ENCODE measurements at places on chromosomes 16 and 17.

DNA sequence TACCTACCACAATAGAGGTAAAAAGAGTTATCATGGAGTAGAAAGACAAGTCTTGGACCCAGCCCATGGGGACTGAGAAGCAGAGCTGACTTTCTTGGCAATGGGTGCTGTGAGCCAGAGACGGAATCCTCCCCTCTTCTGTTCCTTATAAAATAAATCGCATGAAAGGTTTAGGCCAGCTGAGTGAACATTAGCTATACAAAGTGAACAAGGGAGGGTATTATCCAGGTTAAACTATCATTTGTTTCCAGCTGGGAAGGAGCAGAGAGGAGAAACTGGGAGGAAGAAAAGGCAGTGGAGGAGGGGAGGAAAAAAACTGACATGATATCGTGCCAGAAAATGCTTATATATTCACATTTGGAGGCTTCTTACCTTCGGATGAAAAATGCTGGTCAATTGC is 13.3 kb upstream of the PAFAH1B1 start:
- DNase-seq = no peak

DNA sequence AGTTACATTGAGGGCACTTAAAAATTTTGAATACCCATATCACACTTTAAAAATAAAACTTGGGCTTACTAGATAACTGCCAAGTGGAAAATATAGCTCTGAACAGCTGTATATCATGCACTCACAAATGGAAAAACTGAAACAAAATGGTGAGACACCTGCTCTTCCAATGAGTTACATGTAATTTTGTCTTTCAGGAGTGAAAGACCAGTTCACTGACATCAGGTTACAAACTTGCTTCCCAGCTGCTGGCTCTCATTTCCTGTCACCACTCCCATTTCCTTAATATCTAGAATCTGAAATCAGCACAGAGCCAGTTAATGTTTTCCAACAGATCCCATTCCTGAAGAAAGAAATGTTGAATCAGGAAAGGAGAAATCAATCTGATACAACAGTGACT is 10.8 kb downstream of the CSNK2A2 start:
- no peak for DNase-seq

DNA sequence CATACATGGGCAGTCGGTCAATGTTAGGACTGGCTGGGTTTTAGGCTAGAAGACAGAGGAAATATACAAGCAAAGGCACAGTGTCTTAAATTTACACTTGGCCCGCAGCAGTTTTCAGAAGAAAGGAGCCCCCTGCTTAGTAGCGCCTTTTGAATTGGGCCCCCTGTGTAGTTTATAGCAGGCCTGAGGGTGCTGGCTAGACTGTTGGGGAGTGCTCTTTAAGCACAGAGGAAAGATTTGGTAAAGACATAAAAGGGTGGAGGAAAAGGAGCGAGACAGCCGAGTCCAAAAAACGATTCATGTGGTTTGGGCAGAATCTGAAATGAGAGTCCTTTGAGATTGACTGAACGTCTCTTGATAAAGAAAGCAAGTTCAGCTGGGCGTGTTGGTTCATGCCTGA is 10.6 kb downstream of the RMI2 start:
- DNase-seq = no peak

DNA sequence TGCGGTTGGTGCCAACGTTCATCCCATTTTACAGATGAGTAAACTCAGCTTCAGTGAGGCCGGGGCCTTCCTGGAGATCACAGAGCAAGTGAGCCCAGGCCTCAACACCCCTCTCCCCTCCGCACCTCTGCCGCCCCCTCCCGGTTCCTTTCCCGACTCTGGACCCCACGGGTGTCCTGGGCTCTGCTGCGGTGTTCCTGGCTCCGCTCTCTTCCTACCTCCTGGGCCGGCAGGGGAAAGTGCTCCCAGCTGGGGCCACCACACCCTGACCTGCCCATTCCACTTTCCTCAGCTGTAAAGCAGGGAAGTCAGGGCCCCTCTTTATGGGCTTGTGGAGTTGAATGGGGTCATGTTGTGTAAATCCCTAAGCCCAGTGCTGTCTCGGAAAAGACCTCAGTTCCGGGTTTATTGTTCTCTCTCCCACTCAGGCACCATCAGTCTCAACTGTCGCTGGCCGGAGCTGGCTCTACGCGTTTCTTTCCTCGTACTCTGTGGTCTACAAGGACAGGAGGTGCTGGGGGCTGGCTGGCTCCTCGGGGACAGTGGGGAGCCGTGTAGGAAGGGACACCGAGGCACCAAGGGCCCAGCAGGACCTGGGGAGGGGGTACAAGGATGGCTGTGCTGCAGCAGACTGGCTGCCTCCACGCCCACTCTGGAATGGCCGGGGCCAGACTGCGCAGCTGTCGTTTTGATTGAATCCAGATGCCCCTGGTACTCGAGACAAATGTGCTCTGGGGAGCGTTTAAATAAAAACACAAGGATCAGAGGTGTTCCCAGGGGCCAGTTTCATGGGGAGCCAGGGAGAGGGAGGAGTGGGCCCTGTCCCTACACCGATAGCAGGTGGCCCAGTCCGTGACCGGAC is 21.7 kb upstream of the ACSF3 start:
- peak; percentile 30 for DNase-seq

- DNase-seq = no peak
Measured at GRCh38 chr17:16083223-16083622, 83.6 kb downstream of the TTC19 start.

- DNase-seq = no peak
Measured at GRCh38 chr17:41723801-41724475, 10.5 kb downstream of the HAP1 start.

DNA sequence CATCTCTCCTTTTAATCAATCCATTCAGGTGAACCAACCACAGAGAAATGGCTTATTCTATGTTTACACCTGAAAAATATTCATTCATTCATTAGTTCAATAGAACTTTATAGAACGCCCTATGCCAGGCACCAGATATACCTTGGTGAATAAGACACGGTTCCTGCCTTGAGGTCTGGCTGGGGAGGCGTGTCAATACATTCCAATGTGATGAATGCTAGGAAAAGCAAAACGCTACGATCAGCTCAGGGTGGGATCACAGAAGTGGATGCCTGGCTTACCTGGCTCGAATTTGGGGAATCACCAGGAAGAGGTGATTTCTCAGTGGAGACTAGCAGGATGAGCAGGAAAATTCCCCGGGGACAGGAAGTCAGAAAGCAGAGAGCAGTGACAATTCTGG is 17.5 kb upstream of the WFIKKN2 start:
- no peak for DNase-seq

GRCh38 chr17:65227637-65228036 is 90.5 kb downstream of the RGS9 start:
- DNase-seq = no peak

DNA sequence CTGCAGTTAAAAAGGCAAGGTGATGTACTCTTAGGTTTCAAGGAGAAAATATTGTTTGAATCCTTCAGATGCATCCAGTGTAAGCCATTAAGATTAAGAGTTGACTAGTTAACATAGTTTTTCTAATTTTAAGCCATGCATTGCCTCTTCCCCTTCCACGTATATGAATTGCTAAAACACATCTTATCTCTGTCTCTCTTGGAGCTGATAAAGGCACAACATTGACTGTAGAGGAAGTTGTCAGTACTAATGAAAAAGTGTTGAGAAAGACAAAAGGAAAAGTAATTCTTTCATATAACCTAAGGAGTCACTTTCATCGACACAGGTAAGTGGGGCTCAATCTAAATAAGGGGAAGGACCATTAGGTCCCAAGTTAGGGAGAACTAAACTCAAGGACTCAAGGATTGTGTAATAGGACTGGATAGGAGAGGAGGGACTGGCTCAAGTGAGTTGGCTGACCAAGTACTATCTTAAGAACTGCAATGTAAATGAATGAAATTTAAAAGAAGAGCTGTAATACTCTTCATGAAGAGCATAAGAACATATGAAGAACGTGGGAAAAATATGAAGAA is 55.6 kb downstream of the GRB7 start:
- no peak for DNase-seq

DNA sequence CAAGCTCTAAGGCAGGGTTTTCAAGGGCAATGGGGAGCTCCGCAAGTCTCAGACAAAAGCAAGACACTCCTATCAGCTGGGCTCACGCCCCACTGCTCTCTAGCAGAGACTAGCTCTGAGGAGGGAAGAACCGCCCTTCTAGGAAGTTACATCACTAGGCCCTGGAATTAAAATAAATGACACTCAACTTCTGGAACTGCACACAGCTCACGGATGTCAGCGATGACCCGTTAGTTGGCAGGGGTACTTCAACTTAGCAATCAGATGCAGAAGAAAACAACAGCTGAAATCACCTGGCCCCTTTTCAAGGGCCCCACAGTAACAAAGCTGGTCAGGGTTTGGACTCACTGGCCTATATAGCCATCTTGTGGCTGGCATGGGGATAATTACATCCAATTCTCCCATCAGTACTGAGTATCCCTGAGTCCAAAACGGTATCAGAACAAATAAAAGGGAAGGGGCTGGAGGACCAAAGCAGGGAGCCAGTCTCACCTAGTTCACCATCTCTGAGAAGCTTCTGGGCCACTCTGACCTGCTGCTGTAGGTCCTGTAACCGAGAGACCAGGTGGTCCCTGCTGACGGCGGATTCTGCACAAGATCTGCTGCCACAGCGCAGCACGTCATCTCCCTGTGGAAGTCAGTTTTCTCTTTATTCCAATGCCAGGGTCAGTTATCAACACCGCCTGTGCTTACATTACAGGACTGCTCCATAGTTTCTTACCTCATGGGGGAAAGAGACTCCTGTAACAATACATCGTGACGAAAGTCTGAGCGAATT is 22.2 kb downstream of the SERPINF1 start:
- peak; percentile 92 for DNase-seq

DNA sequence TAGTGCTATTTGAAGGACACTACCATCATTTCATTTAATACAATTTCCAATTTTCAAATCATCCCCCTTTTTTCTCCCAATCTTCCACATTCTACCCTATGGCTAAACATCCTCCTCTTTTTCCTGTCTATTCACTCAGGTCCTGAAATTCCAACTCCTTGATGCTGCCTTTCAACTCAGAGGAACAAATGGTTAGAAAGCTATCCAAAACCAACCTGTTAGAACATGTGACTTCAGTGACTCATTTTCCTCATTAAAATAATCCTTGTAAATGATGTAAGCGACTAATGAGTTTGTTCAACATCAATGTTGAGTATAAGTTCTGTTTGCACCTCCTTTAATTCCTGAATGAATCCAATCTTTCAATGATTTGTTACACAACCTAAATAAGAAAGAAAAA is 5.5 kb downstream of the PSMD12 start:
- DNase-seq = no peak

DNA sequence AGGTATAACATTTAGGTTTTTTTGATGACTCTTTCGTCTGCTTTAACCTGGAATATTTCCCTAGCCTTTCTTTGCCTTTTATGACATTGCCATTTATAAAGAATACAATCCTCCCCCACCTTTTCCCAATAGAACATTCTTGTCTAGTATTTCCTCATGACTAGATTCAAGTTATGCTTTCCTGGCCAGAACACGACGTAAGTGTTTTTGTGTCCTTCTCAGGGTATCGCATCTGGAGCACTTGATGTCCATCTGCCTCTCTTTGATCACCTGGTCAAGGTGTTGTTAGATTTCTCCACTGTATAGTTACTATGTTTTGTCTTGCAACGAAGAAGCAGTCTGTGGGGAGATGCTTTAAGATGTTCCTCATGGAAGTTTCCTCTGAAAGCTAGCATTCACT is 87.4 kb downstream of the MSI2 start:
- DNase-seq = no peak

DNA sequence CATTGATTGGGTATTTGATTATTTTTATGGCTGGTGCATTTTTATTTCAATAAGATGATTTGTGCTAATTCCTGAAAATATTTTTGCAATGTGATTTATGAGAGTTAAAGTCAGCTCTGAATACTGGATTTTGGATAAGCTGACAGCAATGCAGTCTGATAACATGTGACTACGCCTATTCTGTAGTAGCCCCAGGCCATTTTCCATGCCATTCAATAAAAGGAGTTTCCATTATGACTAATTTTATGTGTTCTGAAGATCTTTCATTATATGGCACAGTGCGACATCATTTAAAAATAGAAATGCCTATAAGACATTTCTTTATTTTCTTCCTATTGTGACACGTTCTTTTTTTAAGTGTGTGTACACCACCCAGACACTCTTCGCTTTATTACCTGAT is 46.3 kb downstream of the KCNJ2 start:
- DNase-seq = no peak

GRCh38 chr17:40778461-40778860 is 3.9 kb downstream of the KRT27 start:
- DNase-seq = no peak

GRCh38 chr17:1455797-1456599 is at the start of gene CRK:
TSS of gene CRK (minus strand) at chr17:1456232. CDS start at chr17:1456117, 115 bp downstream.
- DNase-seq = peak; percentile 99

DNA sequence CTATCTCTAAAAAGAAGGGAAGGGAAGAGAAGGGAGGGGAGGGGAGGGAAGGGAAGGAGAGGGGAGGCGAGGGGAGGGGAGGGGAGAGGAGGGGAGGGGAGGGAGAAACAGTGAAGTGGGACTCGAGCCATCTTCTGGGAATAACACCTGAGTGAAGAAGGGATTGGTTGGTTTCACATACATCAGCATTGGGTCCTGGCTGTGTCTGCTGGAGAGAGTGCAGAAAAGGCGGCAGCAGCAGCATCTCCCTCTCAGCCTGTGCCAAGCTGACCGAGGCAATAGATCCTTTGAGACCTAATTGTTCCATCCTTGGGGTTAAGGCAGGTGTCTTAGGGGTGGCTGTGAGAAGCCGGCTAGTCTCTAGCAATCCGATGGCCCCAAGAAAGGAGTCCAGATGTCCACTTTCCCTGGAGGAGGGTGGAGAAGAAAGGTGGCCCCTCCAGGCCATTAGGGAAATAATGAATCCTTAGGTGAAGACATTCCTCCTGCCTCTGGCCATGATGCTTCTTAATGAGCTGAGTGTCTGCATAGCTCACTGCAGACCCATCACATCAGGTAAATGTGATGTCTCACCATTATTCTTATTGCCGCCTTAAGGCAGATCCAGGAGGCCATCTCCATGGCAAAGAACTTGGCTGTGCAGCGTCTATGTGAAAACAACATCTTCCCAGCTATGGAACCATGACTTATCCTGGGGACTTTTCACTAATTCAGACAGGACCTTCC is 71.6 kb downstream of the WIPI1 start:
- no peak for DNase-seq

GRCh38 chr16:3009568-3010390 is 2.9 kb upstream of the CLDN9 start:
- DNase-seq = no peak

- DNase-seq = no peak
Measured at GRCh38 chr16:85720302-85720637, 30.6 kb downstream of the C16orf74 start.

DNA sequence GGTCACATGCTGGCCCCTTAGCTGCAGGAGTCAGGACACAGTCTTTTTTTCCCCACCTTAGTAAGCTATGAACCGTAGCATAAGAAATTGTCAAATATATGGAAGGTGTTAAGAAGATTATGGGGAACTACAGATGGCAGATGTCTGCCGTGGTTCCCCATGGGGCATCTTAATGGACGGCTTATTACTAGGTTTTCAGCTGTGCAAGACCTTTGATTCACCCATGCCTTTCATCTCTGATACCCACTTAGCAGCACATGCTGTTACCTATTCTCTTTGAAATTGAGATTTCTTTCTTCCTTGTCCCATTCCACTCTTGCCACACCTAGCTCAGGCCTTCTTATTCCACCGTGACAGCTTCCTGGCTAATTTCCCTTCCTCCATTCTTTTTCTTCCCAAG is 70.7 kb downstream of the RPTOR start:
- no peak for DNase-seq

- DNase-seq = no peak
Measured at GRCh38 chr16:74758801-74759200, 15.8 kb downstream of the FA2H start.

All from right lung (tissue), 10 donors.